HuH-7 (cell line): ENCODE measurements at places on chromosomes 7 and 10.

- no peak for DNase-seq
These were observed 319.6 kb downstream of the GRID1 start for GRCh38 chr10:86046845-86047460.

- peak; percentile 19 for DNase-seq
These were observed 137.5 kb downstream of the IMMP2L start for GRCh38 chr7:111424768-111425167.

DNA sequence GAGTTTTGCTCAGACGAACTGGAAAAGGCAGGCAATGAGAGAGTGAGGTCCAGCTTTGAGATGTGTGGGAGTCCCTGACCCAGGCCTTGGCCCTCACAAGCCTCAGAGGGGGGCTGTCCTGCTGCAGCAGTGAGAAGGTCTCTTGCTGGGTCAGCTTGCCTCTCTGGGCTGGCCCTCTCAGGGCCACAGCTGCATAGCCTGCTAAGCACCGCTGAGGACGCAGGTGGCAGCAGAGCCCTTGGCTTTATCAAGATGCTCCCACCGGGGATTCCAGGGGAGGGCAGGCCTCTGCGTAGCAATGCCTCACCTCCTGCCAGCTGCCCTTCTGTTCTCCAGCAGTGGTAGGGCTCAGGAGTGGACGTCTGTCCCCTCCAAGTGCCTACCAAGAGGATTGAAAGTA lies 128.7 kb downstream of the COBL start:
- peak; percentile 34 for DNase-seq

- peak; percentile 28 for DNase-seq
These were observed 11.5 kb upstream of the NT5C2 start for GRCh38 chr10:103204353-103205255.

DNA sequence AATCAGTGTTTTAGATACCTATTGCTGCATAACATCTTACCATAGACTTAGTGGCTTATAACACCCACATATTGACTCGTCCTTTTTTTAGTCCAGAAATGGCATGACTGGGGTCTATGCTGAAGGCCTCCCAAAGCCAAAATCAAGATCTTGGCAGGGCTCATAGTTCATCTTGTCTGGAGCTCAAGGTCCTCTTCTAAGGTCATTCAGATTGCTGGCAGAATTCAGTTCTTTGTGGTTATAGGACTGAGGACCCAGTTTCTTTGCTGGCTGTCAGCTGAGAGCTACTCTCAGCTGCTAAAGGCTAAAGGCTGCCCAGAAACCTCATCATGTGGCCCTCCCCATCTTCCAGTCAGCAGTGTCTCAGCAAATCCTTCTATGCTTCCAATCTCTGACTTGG lies 165.5 kb downstream of the FAM107B start:
- DNase-seq: no peak

DNA sequence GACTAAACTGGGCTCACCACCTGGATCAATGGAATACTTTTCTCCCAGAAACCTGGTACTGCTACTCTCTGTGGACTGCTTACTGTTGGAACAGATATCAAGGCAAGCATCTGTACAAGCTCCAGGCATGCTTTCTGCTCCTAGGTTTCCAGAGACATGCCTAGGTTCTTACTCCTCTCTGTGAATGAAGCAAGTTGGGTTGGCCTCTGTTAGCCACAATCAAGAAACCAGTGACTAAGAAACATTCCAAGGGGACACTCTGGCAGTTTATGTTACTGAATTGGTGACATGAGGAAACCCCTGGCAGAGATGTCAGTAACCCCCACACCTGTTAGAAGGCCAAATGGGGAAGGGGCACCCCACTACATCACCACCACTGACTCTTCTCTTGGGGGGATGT lies 121.9 kb downstream of the GFRA1 start:
- no peak for DNase-seq

DNA sequence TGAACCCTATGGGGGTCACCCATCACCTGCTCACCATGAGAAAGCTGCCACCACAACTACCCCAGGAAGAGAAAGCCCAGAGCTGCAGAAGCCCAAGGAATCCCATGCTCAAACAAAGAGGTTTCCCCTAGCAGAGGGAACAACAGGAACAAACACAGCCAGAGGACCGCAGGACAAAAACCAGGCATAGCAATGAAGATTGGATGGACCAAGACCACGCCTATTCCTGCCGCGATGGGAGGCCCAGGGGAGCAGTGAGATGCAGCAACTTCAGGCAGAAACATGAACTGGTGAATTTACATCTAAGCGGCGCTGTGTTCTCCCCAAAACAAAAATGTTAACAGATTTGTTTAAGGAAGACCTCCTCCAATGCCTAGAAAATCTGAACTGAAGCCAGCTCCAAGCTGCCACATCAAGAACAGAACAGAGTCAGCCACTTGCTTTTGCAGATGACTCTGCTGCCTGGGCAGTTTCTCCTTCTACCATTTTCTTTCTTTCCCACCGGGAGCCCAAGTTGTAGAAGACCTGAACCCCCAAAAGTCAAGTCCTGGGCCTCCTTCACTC lies 134.2 kb upstream of the NEBL start:
- no peak for DNase-seq

GRCh38 chr10:132606536-132607316 lies 69.1 kb downstream of the INPP5A start:
- DNase-seq: no peak

GRCh38 chr10:122713091-122713885 lies 13.6 kb upstream of the C10orf120 start:
- no peak for DNase-seq

GRCh38 chr7:79118143-79118542 lies 335.3 kb downstream of the MAGI2 start:
- DNase-seq: no peak

GRCh38 chr7:149826344-149827088 lies 11.7 kb upstream of the ZNF862 start:
- DNase-seq: no peak

GRCh38 chr7:142413280-142414000 lies 155.6 kb upstream of the PRSS58 start:
- no peak for DNase-seq

- DNase-seq: peak; percentile 18
These were observed 18.0 kb upstream of the LIPA start for GRCh38 chr10:89269433-89270152.

DNA sequence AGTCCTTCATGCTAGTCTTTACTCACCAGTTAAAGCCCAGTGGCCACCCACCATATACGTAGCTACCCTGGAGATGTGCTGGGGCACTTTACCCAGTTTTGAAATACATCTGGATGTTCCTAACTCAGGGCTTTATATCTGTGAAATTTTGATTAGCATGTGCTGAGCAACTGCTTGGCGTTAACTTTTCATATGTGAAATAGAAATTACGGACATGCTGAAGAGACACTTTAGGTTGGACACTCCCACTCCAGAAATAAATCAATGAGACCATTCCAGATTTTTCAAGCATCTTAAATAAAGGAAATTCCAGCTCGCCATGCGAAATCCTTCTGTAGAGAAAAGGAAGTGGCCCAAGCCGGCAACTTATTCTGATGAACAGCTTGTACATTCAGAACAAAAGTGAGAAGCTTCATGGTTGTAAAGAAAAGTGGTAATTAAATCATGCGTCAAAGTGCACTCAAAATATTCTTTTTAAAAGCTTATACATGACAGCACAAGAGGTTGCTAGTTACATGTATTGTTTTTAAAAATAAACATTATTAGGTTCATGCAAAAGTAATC lies 153.5 kb upstream of the ITGB1 start:
- no peak for DNase-seq
